ENCODE measurements at places on chromosomes 4 and X. TPM values are rescaled to one million over a fixed set of nuclear protein-coding genes. Genes with fewer than 3 reads are reported as not detected.

Gene OTUD6A
- total RNA-seq, result not detected

Gene MGARP
- total RNA-seq, result 2.1 TPM

Gene ERVMER34-1
- 0.26 TPM for total RNA-seq

Gene LPAR4
- total RNA-seq, result 3.8 TPM

GRCh38 chrX:135484641-135485289 is 35.7 kb upstream of the INTS6L start:
- peak; percentile 23 for DNase-seq

- peak; percentile 15 for DNase-seq
Measured at GRCh38 chr4:87317527-87317926, 5.2 kb downstream of the HSD17B13 start.

GRCh38 chr4:76177709-76178108 is 29.5 kb upstream of the NUP54 start:
- DNase-seq, result no peak

DNA sequence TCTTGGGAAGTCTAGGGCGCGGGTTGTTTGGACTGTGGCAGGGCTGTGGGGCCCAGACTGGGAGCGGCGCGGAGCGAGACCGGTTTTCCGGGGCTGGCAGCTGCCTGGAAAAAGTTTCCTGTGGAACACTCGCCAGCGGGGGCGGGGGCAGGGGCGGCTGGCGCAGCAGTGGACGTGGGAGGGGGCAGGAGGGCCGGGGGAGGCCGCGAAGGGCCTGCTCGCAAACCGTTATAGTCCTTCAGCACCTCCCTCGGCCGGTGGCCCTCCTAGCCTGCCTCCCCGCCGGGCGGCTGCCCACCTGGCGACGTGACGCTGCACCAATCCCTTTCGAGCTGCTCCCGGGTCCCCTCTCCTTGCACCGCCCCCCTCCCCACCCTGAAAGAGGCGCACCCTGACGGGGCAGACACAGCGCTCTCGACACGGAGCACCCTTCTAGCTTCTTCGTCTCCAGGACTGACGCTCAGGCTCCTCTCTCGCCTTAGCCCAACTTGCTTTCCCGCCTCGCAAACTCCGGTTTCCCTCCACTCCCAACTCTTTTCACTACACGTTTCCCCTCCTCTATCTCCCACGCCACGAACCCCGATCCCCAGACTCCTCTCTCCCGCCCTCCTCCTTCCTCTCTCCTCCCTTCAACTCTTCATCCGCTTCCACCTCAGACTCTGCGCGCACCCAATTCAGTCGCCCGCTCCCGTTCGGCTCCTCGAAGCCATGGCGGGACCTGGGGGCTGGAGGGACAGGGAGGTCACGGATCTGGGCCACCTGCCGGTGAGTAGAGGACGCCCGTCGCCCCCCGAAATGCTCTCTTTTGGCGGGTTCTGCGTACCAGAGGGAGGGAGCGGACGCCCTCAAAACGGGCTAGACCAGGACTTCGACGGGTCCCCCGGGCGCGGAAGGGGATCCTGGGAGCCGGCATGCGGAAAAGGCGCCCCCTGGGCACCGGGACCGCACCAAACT is at the start of gene NRK:
Gene NRK (plus strand): TSS at position 402 of the 954 bp plus-strand sequence. CDS start 307 bp downstream, at position 709.
- DNase-seq, result no peak

DNA sequence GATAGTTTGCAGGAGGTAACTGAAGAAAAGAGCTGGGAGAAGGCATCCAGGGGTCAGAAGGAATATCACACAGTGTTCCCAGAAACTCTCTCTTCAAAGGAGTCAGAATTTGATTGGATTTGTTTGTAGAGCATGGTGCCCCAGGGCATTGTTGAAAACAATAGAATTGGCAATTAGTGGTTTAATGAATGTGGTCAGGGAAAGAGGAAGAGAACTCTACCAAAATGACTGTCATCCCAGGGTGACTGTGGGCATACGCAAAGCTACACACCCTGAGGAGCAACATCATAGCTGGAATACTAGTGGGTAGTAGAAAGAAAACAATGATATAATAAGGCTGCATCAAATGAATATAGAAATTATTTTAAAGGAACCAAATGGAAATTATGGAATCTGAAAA is 21.5 kb downstream of the TNIP2 start:
- no peak for DNase-seq
